NCI-H1930 (cell line): ENCODE measurements at places on chromosomes 7 and 10.
A peak's percentile ranks its signal among the peaks of the same experiment; 100 is the strongest.

DNA sequence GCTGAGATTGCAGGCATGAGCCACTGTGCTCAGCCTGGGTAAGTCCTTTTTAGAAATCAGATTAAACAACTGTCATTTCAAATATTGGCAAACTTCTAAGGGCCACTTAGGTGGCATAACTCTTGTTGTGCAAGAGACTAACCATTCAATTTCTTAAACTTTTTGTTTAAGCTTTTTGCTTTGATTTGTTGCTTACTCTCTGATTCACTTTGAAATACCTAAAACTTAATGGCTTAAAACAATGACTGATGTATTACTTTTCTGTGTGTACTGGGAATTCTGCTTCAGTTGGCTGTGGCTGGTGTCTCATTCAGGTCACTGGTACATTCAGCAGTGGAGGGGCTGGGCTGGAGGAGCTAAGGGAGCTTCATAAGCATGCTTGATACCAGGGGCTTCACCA is 28.9 kb downstream of the ZNF25 start:
- DNase-seq = no peak

- peak; percentile 25 for DNase-seq
Observed at GRCh38 chr7:37081436-37081835, 357.1 kb upstream of the AOAH start.

- no peak for DNase-seq
Observed at GRCh38 chr7:152481082-152481481, 45.3 kb upstream of the KMT2C start.

DNA sequence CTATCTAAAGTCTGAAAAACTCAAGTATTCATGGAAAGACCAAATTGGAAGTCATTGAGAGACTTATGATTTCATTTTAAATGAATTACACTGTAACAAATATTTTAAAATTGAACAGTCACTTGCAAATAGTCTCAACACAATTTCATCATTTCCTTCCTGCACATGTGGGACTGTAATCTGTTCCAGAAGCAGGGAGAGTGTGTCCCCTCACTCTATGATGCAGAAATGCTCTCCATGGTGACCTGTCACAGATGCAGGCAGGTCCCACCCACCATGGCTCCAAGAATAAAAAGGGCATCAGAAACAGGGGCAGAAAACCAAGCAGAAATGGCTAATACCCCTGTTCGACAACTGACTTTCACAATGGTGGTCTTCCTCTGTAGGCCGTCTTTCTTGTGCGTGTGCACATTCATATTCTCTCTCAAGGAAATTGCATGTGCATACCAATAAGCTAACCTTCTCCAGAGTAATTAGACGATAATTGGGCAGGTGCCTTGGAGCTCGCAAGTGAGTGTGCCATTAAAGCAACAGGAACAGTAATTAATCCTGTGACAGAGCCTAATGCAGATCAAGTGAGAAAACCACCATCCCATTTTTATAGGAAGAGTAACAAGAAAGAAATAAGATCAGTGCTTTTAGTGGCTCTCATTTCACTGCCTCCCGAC is 170.9 kb downstream of the ZMYND11 start:
- no peak for DNase-seq

GRCh38 chr7:114588506-114588905 is 173.9 kb downstream of the FOXP2 start:
- no peak for DNase-seq
